ENCODE measurements at places on chromosomes 2 and 18.

DNA sequence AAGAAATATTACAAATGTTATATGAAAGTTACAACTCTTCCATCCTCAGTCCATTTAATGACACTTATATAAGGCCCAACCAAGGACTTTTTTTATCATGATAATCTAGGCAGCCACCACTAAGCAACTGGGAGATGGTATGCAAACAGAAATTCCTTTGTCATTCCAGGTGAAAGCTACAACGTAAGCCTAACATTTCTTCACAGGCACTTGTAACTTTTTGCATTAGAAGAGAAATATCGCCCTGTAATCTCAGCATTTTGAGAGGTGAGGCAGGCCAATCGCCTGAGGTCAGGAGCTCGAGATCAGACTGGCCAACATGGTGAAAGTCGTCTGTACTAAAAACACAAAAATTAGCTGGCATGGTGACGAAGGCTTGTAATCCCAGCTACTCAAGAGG lies 581.2 kb upstream of the SLC8A1 start:
- DNase-seq = no peak

DNA sequence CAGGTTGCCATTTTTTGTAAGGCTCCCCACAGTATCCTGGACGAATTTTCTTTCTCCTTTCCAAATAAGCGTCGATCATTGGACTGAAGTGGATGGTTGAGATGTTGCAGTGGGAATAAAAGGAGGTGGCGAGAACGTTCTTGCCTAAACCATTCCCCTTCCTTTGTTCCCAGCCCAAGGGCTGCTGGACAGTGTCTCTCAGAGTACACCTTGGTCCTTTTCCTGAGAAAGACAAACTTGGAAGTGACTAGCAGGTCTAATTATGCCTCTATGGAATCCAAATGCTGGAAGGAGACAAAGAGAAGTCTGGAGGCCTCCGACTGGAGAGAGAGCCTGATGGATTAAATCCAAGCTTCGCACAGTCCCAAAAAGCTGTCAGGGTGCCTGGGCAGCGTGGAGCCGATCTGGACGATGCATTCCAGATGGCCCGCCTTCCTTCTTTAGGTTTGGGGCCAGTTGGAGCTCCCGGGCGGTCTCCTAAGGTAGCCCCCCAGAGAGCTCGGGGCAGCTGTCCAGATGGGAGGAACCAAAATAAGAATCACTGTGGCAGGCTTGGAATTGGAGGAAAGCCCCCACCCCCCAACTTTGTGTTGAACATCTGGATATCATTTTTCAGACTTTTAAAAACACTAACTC lies 186.8 kb downstream of the TMEM247 start:
- peak; percentile 89 for DNase-seq

- DNase-seq = no peak
Observed at GRCh38 chr18:48134609-48135008, 204.2 kb upstream of the SMAD2 start.

GRCh38 chr18:45448871-45449270 lies 166.4 kb upstream of the SLC14A2 start:
- no peak for DNase-seq

- DNase-seq = no peak
Observed at GRCh38 chr2:71879509-71880184, 268.0 kb downstream of the CYP26B1 start.

DNA sequence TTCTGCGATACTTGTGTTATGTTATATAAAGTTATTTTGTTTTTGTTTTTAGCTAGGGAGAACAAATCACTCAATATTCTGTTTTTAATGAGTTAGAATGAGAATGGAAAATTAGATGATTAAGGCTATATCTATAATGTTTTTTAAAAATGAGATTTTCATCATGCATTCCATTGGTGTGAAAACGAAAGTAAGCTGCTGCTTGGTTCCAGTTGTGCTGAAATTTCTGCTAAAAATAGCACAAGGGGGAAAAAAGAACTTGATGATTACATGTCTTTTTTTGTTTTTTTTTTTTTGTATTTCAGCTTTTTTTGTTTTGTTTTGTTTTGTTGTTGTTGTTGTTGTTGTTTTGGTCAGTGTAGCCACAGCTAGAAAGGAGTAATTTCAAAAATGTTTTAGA lies 242.6 kb upstream of the KCNJ3 start:
- DNase-seq = no peak

GRCh38 chr2:98445177-98445682 lies 572 bp downstream of the INPP4A start:
- peak; percentile 66 for DNase-seq

DNA sequence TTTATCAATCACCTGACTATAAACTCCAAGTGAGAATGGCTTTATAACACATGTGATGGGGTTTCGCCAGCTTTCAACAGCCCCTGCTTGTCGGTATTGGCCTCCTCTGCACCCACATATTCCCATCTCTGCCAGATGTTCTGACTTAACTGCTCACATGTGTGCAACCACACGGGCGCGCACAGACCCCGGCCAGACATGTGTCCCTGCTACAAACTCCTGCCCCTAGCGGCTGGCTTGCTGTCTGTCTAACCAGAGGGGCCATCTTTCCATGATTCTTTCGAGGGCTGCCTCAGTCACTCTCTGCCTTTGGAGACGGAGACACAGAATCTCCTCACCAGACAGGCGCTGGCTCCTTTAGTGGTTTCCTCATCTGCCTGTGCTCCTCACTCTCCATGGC lies 15.3 kb downstream of the STON1 start:
- no peak for DNase-seq

DNA sequence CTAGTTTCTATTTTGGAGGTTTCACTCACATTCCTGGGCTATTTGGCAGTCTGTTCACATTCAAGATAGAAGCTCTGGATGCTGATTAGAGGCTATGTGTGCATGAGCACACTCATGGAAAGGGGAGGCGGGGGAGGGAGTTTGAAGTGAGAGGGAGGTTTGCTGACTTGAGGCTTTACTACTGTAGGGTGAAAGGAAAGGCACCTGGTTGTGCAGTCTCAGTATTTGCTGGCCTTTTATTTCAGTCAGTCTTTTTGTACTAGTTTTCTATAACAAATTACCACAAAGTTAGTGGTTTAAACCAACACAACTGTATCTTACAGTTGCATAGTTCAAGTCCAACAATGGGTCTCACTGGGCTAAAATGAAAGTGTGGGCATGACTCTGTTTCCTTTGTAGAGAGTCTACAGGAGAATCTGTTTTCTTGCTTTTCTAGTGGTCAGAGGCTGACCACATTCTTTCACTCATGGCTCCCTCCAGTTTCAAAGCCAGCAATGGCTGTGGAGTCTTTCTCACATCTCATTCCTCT lies 47.7 kb upstream of the NR4A2 start:
- no peak for DNase-seq

- DNase-seq = no peak
Observed at GRCh38 chr2:43441195-43441594, 154.6 kb downstream of the THADA start.

DNA sequence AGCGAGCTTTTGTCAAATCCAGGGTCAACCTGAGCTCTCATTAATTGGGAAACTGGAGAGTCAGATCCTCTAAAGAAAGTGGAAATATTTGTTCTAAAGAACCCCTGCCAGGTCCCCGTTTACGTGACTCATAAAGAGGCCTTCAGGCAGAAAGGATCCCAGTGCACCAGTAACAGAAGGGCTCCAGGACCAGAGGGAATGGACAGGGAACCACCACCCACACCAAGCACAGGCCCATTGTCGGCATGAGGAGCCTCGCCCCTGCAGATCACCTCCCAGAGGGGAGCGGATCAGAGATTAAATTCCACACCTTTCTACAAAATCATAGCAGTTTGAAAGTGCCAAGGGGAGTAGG lies 16.4 kb upstream of the C1QL2 start:
- no peak for DNase-seq

- no peak for DNase-seq
Observed at GRCh38 chr18:54217624-54218023, 6.8 kb downstream of the MBD2 start.

DNA sequence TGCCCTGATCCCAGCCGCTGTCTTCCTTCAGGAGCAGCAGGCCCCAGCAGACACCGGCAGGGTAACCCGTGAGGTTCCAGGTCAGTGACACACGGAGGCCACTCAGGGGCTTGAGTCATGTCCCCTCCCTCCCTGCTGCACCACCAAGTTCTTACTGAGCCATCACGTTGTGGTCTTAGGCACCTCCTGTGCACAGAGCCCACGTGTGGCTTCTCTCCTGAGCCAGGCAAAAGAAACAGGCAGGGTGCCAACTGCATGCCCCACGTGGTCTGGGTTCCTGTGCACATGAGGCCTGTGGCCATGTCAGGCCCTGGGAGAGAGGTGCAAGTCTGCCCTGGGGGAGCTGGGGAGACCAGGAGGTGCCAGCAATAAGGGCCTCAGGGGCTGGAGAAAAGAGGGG lies 264.8 kb downstream of the KLHL29 start:
- DNase-seq = peak; percentile 51

- DNase-seq = no peak
Observed at GRCh38 chr2:182977463-182977862, 60.8 kb downstream of the NCKAP1 start.

GRCh38 chr2:82226441-82226840 lies 1921.9 kb upstream of the LRRTM1 start:
- no peak for DNase-seq

GRCh38 chr2:223081789-223082188 lies 29.8 kb downstream of the KCNE4 start:
- no peak for DNase-seq

DNA sequence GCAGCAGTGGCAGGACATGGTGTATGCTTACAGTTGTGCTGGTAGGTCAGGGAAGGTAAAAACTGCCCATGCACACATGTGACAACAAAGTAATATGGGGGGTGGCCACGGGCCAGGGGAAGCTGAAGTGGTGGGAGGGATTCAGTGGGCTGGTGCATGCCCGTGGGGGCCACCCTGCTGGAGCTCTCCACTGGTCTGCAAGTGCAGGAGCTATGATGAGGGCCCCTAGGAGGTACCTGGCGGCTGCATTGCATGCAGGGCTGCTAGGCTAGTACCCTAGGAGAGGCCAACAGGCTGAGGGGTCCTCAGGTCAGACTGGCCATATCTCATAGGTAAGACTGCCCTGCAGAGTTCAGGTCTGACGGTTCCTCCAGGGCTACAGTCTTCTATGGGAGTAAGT lies 265.9 kb downstream of the NUP35 start:
- no peak for DNase-seq

GRCh38 chr2:15223887-15224286 lies 337.2 kb downstream of the NBAS start:
- no peak for DNase-seq

Measured in Right ventricle myocardium inferior (tissue), 1 donor.